ENCODE measurements at places on chromosomes 12 and 14.

- no peak for DNase-seq
Measured at GRCh38 chr12:97229004-97229403, 233.6 kb upstream of the RMST start.

DNA sequence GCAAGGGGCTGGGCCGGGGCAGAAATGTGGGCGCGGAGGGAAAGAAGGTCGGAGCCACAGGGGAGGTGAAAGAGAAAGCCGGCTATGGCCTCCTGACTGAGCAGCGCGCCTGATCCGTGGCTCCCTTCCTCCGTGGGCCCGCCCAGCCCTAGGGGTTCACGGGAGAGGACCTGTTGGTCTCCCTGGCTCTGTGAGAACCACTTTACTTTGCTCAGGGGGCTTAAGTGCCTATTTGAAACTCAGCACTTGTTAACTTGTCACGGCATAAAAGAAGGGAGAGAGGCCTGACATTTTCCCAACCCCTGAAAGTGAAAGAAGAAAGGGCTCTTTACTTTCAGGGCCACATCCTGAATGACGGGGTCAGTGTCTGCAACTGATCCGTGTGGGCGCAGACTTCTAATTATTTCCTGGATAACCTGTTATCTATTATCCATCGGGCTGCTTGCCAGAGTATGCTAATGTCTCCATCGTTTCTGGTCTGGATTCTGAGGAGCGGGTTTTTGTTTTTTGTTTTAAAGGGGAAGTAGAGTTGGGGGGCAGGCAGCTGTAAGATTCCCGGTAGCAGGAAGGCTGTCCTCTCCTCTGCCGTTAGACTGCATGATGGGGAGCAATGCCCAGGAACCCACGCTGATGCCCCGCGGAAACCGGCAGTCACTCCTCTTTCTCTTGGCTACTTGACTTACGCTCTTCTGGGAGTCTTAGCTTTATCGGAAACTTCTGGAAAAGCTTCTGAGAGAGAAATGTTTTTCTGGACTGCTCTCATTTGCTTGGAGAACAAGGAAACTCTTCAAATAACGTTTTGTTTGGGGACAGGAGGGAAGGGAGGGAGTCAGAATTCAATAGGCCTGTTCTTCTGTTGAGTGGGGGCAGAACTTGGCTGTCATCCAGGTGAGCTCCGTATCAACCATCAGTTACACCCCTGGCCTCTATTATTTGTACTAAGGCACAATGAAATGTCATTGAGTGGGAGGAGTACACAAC, 127.7 kb upstream of the MAX start:
- DNase-seq: peak; percentile 34

- no peak for DNase-seq
Measured at GRCh38 chr12:48104531-48104930, 1.3 kb downstream of the SENP1 start.

GRCh38 chr12:124296916-124297351, 2.0 kb downstream of the RFLNA start:
- no peak for DNase-seq

DNA sequence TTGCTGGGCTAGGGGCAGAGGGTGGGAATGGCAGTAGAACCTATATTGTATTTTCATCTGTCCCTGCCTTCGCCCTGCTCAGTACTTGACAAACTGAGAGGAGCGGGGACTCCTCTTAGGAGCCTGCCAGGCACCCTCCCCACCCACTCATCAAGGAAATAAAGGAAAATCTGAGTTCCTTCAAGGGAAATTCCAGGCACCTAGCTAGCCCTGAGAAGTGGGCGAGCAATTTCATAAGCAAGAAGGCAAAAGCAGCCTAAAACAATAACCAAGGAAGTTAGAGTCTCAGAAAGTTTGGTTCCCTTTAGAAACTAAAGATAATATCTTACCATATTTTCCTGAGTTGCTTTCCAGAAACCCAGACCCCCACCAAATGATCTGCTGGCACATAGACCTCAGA, 10.6 kb upstream of the PLEKHD1 start:
- no peak for DNase-seq

Measured in activated T-helper 1 cell treated with anti-CD3 and anti-CD28 coated beads, Interleukin-12 subunit alpha, Interleukin-12 subunit beta, Interleukin-2, Interleukin-4 antibody, amounts not matched to agents 30 ng/mL and 10 ng/mL and 1 ng/mL, durations not matched to agents 14 hours and 24 hours and 36 hours (primary cell).